ENCODE measurements at places on chromosomes 3 and 15.

DNA sequence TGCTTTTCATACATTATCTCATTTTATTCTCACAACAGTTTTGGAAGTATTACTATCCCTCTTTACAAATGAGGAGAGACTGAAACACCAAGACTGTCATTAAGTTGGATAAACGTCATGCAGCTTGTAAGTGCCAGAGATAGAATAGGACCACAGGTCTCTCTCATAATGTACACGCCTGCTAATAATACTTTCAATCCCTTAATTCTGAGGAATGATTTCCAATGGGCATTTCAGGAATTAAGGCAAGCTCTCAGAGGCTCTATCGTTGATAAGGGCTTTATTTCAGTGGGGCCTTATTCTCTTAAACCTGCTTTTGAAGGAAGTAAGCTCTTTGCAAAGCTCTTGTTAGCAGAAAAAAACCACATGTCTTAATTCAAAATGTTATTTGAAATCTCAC, 229.1 kb downstream of the NFKBIZ start:
- DNase-seq, result no peak

DNA sequence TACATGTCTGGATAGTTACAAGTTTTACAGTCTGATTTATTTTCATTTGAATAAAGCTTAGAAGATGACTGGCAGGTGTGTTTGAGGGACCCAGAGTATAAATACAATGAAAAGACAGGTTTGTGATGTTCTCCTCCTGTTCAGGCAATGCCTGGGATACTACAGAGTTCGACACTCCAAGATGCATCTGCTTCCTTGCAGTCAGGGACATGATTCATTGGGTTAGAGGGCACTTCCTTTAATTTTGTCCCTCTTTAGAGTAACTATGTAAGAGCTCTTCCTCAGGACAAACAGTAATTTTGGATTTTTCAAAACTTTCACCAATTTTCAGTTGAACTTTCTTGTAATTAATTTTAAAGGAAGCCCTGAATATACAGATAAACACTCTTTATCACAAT, 102.0 kb downstream of the LMLN start:
- DNase-seq, result no peak

GRCh38 chr3:47964740-47965139, 51.5 kb downstream of the MAP4 start:
- no peak for DNase-seq

DNA sequence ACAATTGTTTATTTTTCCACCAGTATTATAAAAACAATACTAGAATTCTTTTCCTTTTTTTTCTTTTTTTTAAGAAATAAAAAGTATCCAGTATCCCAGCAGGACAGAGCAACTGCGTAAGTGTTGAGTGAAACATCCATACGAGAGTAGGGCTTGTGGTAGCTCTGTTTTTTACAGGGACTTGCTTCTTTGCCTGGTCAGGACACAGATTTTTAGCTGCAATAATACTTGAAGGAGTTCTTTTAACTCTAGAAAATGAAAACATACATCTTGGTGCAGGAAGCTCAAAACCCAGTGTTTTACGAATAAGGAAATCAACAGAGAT, 297.7 kb upstream of the NR2E3 start:
- DNase-seq, result no peak

Measured in fibroblast of the aortic adventitia (primary cell).